Stimulated activated CD8-positive, alpha-beta memory T cell treated with anti-CD3 and anti-CD28 coated beads, Interleukin-15, amount 100 ng/mL, for 4 hours (primary cell): ENCODE measurements at places on chromosomes 13 and 19.
A peak's percentile ranks its signal among the peaks of the same experiment; 100 is the strongest.

GRCh38 chr13:49951754-49952535, 15.8 kb upstream of the SPRYD7 start:
- no peak for DNase-seq

- no peak for DNase-seq
Measured at GRCh38 chr19:6766357-6767080, 716 bp downstream of the SH2D3A start.

GRCh38 chr13:53408847-53409568, 380.4 kb downstream of the OLFM4 start:
- no peak for DNase-seq

DNA sequence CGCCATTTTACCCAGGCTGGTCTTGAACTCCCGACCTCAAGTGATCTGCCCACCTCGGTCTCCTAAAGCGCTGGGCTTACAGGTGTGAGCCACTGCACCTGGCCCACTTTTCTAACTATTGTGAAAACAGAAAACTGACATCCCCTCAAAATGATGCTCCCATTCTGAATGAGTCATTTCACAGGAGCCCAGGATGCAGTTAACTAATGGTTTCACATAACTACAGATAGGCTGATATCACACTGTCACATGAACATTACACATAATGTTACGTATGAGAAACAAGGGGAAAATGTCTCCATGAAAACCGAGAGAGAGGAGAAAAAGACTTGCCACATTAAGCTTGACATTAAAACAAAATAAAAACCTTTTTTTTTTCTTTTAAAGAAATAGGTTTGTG, 37.5 kb downstream of the N4BP2L2 start:
- no peak for DNase-seq

GRCh38 chr19:7549429-7550148, 14.1 kb downstream of the PNPLA6 start:
- no peak for DNase-seq

DNA sequence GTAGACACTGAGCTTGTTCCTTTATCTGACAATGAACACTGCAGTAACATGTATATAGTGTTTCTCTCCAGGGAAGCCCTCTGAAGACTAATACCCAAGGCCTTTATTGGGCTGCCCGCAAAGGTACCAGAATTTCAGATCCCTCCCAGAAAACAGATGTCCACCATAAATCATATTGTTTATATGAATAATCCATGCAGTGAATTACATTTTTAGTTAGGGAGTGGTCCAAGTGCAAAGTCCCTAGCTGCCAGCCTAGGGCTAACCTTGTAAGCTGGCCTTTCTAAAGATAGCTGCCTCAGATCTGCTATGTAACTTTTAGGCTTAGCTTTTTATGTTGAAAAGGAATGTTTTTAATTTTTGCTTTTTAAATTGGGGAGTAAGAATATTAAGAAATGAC, 44.7 kb downstream of the TDRD3 start:
- DNase-seq = no peak

DNA sequence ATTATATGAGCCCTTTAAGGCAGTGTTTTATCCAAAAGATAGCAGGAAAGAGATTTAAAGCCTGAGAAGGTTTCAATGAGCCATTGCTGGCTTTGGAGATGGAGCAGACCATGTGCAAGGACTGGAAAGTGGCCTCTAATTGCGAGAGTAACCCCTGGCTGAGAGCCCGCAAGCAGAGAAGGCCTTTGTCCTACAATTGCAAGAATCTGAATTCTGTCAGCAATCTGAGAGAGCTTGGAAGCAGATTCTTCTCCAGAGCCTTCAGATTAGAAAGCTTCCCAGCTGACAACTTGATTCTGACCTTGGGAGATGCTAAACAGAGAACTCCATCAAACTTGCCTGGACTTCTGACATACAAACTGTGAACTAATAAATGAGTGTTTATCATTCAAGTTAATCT, 528.7 kb upstream of the KLF12 start:
- no peak for DNase-seq

GRCh38 chr19:17703824-17704463, 15.3 kb upstream of the MAP1S start:
- DNase-seq = peak; percentile 40

DNA sequence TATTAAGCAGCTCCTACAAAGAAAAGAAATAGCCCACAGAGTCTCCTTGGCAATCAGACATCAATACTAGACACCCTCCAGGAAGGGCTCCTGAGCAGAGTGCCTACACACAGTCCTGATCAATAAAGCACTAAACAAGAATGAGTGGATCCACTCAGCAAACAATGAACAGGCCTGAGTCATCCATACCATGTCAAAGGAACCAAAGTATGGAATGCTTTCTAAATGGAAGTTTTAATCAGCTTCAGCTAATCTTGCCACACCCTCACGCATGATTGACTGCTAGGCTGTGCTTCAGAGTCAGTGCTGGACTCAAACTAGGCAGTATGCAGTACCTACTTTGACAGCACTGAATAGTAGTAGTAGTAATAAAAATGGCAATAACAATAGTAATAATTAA, 392.7 kb upstream of the HTR2A start:
- no peak for DNase-seq

- no peak for DNase-seq
Measured at GRCh38 chr13:101935828-101936227, 466.0 kb downstream of the FGF14 start.

DNA sequence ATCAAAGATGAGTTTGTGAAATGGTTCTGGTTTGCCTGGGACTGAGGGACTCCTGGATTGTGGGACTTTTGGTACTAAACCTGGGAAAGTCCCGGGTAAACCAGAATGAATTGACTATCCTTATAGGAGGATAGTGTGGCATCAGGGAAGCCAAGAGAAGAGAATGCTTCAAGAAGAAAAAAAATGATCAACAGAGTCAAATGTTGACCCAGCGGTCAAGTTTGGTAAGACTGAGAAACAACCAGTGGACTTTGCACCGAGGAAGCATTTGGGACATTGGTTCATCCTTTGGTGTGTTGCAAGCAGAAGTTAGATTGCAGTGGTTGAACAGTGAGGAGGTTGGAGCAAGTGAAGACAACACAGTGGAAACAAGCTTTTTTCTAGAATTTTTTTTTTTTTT, 33.5 kb downstream of the CLEC17A start:
- DNase-seq = no peak

GRCh38 chr13:45889590-45890243, 38.2 kb upstream of the SIAH3 start:
- DNase-seq = no peak

DNA sequence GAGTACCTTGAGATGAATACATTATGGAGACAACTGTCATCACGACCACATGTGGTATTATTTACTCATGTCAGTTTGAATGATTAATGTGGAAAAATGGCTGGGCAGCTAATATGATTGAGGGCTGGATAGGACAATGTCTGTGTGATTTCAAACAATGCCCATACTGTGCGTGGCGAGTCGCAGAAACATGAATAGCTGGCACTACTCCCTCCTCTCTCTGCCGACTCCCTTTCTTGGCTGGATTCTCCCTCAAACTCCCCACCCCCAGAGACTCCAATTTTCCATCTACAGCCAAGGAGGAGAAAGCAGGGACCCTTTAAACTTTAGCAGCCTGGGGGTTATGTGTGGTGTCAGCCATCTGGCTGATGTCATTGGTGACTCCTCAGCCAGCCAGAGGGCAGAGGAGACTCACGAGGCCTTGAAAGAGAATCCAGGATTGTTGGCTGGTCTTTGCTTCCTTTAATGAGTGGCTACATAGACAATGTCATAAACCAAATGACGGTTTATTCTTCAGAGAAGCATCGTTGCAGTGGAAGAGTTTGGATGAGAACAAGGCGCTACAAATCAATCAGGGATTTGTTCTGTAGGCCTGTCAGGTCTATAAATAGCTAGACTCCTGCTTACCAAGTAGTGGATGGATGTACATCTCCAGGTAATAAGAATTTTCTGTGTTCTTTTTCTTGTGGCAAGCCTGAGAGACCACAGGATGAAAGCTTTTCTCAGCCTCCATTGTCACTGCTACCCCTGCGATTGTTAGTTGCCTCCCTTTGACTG, 165.6 kb downstream of the DLEU7 start:
- no peak for DNase-seq

DNA sequence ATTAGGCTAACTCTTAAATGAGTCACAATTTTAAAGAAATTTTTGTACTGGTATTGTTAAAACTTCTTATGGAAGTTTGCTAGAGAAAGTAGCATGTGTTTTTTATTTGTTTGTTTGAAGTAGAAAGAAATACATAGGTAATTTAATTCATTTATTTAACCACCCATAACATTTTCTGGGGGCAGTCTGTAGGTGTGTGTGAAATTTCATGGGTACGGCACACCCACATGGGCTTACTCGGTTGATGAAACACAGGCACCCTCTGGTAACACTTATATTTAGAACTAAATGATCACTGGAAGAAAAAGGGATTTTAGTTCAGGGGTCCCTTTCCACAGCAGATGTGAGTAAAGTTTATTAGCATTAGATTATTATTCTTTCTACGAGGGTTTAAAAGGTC, 88.1 kb downstream of the DGKH start:
- no peak for DNase-seq

- DNase-seq = no peak
Measured at GRCh38 chr13:78680576-78681350, 21.8 kb upstream of the OBI1 start.

DNA sequence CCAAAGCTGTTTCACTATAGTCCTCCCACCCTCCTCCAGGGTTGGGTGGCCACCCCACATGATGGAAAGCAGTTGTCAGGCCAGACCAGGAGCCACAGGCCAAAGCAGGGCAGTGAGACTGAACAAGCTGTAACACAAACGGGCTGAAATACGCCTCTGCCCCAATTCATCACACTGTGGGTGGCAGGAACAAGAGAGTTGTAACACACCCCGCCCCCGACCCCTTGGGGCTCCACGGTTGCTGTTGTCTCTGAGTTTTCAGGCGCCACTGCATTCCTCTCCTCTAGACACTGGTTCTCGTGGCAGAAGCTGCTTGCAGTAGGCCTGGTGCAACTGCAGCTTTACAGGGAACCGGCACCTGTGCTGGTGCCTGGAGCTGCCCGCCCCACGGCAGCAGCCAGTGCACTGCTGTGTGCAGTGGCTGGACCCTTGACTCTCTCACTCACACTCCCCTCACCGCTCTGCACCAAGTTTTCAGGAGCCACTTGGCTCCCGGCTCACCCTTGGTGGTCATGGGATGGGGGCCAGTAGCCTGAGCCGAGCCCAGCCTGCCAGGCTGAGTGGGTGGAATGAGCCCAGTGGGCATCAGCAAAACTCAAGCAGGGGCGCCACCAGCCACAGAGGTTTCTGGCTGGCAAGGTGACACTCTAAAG, 1314.5 kb upstream of the MIR17HG start:
- DNase-seq = no peak

GRCh38 chr13:75432811-75433244, 49.1 kb downstream of the TBC1D4 start:
- DNase-seq = no peak

- DNase-seq = no peak
Measured at GRCh38 chr19:14135355-14135754, 1.0 kb downstream of the ASF1B start.

GRCh38 chr13:88424463-88424862, 753.3 kb downstream of the SLITRK5 start:
- DNase-seq = no peak

- DNase-seq = no peak
Measured at GRCh38 chr19:28514166-28514565, 698.8 kb downstream of the UQCRFS1 start.

DNA sequence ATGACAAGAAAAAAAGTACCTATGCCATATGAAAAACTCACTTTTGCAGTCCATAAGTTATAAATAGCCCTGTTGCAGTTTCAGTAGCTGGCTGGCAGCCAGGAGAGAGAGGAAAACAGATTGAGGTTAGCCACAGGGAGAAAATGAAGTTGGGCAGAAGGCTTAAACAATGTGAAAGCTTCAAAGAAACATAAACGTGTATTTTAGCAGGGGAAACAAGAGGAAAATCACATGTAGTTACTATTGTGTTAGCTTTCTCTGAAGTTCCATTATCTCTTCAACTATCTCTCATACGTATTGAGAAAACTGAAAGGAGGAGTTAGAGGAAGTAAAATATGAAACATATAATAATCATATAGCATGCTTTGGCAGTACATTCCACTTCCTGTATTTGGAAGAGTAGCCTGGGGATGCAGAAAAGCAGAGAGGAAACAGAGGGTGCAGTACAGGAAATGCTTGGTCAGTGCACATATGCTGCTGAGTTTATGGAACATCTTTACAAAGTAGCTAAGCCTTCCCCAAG, 1551.1 kb downstream of the EFNB2 start:
- no peak for DNase-seq

DNA sequence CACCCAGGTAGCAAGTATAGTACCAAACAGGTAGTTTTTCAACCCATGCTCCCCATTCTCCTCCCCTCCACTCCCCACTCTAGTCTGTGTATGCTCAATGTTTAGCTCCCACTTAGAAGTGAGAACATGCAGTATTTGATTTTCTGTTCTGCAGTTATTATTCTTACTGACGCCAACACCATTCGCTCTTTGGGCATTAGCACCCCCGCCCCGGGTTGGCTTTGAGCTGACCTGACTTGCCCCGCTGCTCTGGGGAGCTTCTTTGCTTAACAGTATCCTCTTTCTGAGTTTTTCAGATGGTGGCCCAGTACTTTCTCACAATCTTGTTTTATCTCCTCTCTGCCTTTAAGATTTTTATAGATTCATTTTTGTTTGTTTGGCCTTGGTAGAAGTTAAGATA, 138.7 kb downstream of the CRYL1 start:
- no peak for DNase-seq

DNA sequence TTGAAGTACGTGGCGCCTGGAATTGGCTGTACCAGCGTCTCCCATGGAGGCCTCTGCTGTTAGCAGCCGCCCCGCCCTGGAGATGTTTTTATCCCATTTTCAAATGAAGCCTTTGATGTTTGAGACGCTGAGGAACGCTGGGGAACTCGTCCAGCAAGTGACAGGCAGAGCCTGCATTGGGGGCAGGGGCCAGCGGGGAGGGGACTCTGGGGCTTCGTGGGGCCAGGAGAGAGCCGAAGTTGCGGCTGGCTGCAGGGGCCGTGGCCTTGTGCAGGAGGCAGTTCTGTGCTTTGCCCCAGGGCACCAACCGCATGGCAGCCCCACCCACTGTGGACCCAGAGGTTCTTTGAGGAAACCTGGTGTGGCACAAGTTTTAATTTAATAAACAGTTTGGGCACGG, 13.5 kb downstream of the SPPL2B start:
- no peak for DNase-seq

DNA sequence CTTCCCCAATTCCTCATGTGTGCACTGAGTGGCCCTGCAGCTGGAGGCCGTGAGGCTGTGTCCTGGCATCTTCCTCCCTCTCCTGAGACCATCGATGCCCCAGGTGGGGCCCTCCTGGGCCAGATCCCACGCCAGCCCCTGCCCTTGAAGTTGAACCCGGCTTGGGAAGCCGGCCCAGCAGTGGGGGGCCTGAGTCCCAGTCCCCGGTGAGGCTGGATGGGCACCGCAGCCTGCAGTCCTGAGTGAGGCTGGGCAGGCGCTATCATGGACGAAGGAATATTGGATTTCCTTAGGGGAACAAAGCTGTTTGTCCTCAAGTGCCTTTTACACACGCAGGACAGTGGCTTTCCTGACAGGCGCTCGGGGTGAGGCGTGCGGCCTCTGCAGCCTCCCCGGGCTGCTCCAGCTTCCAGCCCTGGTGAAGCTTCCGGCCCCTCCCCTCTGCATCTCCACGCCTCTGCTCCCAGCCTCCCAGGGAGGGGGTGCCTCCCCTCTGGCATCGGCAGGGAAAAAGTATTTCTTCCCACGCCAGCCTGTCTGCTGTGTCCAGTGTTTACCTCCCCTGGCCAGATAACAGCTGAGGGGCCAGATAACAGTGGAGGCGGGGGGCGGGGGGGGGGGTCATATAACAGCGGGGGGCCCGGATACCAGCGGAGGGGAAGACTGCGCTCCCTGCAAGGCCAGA, 159.5 kb downstream of the KDM4B start:
- no peak for DNase-seq

GRCh38 chr19:1522061-1522460, 1.8 kb upstream of the PLK5 start:
- DNase-seq = no peak
